ENCODE measurements at places on chromosomes 7 and 10.

- DNase-seq, result no peak
These were observed at the start of gene DHX32 for GRCh38 chr10:125881192-125881591. TSS of gene DHX32 (minus strand) at chr10:125881292. CDS start at chr10:125880824, 468 bp downstream.

- DNase-seq, result no peak
These were observed 2.3 kb downstream of the IL6 start for GRCh38 chr7:22729180-22729825.

- no peak for DNase-seq
These were observed 785.7 kb downstream of the CNTNAP2 start for GRCh38 chr7:146902266-146902665.

DNA sequence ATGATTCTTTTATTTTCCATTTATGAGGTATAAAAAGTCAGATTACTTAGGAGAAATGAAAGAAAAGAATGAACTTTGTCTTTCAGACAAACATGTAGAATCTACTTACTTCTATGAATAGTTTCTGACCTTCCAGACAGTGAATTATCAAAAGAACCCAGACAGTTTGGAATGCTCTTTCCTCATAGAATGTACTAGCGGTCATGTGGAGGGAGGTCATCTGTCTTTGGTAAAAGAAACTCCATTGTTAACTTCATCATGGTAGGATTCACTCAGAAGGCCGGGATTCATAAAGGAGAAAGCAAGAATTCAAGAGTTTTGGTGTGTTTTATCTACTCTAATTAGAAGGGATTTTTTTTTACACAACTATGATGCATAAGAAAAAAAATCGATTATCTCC is 144.8 kb upstream of the ZNF804B start:
- no peak for DNase-seq

- DNase-seq, result no peak
These were observed 12.2 kb upstream of the HNRNPF start for GRCh38 chr10:43421201-43421507.

GRCh38 chr10:14543046-14543903 is 212.6 kb upstream of the FRMD4A start:
- DNase-seq, result peak; percentile 58

DNA sequence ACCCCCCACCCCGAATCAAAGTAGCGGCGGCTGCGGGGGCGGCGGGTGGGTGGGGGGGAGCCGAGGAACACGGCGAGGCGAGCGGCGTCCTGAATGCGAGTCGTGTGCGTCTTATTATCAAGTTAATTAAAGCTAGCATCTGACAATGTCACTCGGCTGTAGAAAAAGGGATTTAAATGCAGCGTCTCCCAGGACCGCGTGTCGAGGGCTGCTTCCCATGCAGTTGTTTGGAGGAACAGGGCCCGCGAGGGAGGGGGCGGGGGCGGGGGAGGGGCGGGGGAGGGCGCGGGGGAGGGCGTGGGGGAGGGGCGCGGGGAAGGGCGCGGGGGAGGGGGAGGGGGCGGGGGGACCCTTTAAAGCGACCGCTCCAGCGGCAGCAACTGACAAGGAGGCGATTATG is 2.7 kb upstream of the UNCX start:
- DNase-seq, result no peak

Measured in right lobe of liver (tissue), 6 donors.